ENCODE measurements at places on chromosomes 7 and 10.

DNA sequence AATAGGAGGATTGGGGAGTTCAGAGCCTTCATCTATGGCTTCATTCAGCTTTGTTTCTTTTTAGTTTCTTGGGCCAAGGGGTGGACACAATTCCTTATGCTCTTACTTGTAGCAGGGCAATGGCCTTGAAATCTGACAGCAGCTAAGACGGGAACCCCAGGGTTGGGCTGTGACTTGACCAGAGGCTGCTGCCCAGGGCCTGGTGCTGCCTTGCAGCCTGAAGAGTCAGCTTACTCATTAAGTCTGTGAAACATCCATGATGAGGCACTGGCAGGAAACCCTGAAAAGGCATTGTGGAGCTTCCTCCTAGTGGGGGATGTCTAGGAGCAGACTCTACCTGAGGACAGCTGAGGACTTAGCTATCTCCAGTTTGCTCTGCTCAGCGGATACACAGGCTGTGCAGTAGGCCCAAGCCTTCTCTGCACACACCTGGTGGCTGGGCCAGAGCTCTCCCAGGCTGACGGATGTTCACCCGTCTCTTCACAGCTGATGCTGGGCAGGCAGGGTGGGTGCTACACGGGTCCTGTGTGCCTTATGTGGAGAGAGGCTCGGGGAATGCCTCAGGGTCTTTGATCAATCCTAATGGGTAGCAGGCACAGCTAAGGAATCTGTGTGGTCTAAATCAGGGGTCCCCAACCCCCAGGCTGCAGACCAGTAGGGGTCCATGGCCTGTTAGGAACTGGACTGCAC lies 17.8 kb downstream of the CXCL12 start:
- H3K27me3 ChIP-seq, result peaks cover 54% of the 10 kb centered on the region
- no peaks in the 10 kb centered on the region for H3K36me3 ChIP-seq
- no peaks in the 10 kb centered on the region for H3K4me1 ChIP-seq

DNA sequence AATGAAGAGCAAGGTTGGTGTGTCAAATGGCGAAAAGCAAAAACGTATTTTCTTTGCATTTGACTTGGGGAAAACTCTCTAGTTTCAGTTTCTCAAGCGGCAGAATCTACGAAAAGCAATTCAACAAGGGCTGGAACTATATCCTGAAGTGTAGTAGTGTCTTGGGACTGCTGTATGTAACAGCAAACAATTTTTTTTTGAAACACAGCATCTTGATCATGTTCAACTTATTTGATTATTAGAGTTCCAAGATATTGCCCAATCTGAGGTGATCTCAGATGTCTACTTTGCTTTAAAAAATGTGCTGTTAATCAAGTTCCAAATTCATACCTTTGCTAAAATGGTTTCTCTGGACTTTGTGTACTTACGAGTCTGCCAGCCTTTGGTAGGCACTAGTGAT lies 120.6 kb downstream of the ZWINT start:
- H3K36me3 ChIP-seq, result no peaks in the 10 kb centered on the region
- peak overlapping the region; percentile 52 for H3K4me3 ChIP-seq
- DNase-seq, result no peak
- no peaks in the 10 kb centered on the region for H3K4me1 ChIP-seq

- no peaks in the 10 kb centered on the region for H3K36me3 ChIP-seq
- no peaks in the 10 kb centered on the region for H3K4me1 ChIP-seq
- no peak for DNase-seq
These were observed 10.7 kb upstream of the DPYSL4 start for GRCh38 chr10:132175907-132176581.

DNA sequence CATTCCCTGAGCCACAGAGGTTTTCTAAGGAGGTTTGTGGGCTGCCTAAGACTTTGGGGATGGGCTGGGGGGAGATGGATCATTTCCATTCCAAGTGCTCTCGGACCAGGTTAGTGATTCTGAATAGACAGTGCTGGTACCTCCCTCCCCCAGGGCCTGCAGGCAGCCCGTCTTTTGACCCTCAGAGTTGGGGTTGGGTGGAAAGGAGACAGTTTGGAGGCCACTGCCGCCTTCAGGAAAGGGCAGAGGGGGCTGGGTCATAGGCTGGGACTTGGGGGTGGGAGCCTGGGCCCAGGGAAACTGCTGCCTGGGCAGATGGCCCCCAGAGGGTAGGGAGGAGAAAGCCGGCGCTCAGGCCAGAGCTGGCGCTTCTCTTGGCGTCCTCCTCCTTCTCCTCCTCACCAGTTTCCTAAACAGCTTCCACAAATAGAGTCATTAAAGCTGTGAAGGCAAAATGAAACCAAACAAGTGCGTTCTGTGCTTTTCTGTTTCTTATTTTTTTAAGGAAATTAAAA lies 4.4 kb downstream of the UNC5B start:
- no peak for DNase-seq
- H3K4me1 ChIP-seq, result no peaks in the 10 kb centered on the region
- peak overlapping the region; percentile 45 for H3K4me3 ChIP-seq
- H3K27ac ChIP-seq, result no peak overlapping the region
- peaks cover 7% of the 10 kb centered on the region for H3K36me3 ChIP-seq

DNA sequence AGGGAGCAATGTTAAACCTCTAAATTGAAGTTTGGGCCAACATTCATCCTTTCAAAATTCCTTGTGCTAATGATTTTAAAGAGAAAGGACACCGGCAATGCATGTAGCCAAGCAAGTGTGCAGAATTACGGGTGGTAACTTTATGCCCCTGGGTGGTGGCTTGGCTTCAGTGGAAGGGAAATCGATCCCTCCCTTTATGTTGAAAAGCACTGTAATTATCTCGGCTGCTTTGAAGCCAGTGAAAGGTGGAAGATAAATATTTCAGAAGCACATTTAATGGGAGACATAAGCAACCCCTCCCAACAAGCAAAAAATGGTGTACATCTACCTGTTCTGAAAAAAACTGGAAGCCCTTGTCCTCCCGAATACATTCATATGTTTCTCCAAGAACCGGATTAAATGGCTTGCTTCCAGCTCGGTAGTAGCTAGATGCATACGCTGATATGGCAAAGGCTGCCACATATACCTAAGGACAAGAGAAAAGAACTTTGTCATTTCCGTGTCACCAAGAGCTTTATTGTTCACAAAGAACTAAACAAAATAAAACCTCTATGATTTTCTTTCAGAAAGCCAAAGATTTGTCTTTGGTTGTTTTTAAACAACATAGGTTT lies 73.3 kb upstream of the GSDME start:
- H3K4me1 ChIP-seq, result peaks cover 78% of the 10 kb centered on the region
- H3K27me3 ChIP-seq, result no peaks in the 10 kb centered on the region
- H3K4me3 ChIP-seq, result no peak overlapping the region
- peaks cover 56% of the 10 kb centered on the region for H3K36me3 ChIP-seq

DNA sequence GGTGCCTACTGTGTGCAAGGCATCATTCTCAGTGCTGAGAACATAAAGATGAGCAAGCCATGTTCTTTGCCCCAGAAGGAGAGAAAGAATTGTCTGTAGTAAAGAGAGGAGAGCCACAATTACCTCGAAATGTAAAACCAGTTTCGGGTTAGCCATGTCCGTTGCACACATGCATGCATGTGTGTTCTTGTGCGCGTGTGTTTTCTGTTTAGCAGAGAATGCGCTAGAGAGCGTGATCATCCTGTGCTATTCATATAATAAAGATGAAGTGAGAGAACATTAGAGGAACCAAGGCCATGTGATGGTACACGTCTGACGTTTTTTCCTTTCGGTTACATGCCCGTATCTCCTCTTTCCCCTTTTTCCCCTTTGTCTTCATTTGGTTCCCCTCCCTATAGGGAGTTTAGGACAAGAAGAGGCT lies 158.2 kb downstream of the CELF2 start:
- no peaks in the 10 kb centered on the region for H3K36me3 ChIP-seq
- no peak overlapping the region for H3K4me3 ChIP-seq
- DNase-seq, result no peak

- peak overlapping the region; percentile 80 for H3K27ac ChIP-seq
- H3K4me1 ChIP-seq, result peaks cover 9% of the 10 kb centered on the region
- H3K36me3 ChIP-seq, result peaks cover 48% of the 10 kb centered on the region
- peaks cover 20% of the 10 kb centered on the region for H3K27me3 ChIP-seq
- peak; percentile 33 for DNase-seq
- H3K4me3 ChIP-seq, result peak overlapping the region; percentile 92
These were observed 1.3 kb downstream of the FBXL15 start for GRCh38 chr10:102421757-102422512.

- no peak for DNase-seq
- H3K36me3 ChIP-seq, result no peaks in the 10 kb centered on the region
- H3K27me3 ChIP-seq, result no peaks in the 10 kb centered on the region
- no peak overlapping the region for H3K27ac ChIP-seq
- no peak overlapping the region for H3K4me3 ChIP-seq
These were observed 37.3 kb upstream of the TPST1 start for GRCh38 chr7:66167773-66168387.

DNA sequence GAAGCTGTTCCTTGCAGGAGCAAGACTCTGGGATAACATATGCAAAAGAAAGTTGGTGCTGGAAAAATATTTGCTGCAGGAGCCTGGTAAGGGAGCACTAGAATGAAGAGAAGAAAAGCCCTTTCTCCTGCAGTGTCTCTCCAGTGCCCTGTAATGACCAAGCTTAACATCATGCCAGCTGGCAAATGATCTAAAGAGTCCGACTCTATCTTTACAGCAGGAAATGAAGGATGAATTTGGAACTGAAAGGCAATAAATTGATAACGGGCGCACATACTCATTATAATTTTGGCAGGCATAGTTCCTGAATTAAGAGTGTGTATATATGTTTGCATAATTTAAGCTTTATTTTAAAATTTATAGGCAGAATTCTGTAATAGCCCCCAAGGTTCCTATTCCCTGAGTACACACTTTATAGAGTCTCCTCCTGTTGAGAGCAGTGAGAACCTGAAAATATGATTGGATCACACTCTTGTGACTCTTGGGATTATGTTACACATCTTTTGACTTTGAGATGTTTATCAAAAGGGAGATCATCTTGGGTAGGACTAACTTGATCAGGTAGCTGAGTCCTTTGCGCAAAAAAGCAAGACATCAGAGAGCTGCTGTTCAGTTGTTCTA lies 299.0 kb upstream of the MBL2 start:
- no peak overlapping the region for H3K27ac ChIP-seq
- no peaks in the 10 kb centered on the region for H3K27me3 ChIP-seq
- no peak overlapping the region for H3K4me3 ChIP-seq
- DNase-seq, result no peak
- no peaks in the 10 kb centered on the region for H3K36me3 ChIP-seq

DNA sequence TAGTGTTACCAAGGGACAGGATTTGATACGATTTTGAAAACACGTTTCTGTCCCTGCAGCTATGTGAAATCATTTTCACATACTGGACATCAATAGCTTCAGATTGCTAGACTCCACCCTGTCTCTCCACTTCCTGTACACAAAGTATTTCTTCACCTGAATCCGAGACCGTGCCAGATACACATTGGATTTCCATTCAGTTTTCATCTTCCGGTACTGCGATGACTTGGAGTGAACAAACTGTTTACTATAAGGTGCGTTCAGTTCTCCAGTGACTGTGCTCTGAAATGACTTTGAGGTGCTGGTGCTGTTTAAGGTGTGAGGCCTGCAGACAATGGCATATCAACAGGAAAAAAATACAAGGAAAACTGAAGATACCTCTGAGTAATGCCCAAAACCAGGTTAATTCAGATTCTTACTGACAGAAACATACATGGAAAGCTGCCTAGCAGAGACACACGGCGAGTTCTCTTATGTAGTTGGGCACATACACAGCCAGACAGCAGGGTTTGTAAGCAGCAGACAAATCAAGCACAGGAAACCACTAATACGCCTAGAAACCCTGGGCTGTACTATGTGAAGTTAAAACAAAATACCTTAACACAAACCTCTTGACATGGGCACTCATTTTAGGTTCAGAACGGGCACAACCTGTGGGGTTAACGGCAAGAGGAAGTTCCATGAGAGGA lies 119.2 kb downstream of the GALNT11 start:
- no peak overlapping the region for H3K4me3 ChIP-seq
- peaks cover 48% of the 10 kb centered on the region for H3K36me3 ChIP-seq
- H3K4me1 ChIP-seq, result no peaks in the 10 kb centered on the region
- no peaks in the 10 kb centered on the region for H3K27me3 ChIP-seq

- peaks cover 9% of the 10 kb centered on the region for H3K4me1 ChIP-seq
- no peak overlapping the region for H3K4me3 ChIP-seq
- no peaks in the 10 kb centered on the region for H3K36me3 ChIP-seq
- no peak for DNase-seq
- H3K27ac ChIP-seq, result no peak overlapping the region
These were observed 45.8 kb upstream of the TNS3 start for GRCh38 chr7:47627580-47628283.

DNA sequence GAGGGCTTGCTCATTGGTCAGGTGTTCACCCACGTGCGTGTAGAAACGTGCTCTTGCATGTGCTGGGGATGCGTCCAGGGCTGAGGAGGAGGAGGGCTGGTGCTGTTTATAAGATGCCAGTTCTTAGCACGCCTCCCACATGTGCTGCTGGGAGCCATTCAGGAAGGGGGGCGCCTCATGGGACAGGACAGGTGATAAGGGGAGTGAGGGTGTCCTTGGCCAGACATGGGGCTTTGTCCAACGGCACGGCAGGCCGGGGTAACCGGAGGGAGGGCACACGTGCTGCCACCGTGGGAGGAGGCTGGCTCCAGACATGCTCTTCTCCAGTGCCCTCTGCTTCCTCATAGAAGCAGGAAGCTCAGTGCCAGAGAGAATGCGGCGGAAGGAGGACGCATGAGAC lies 150.0 kb downstream of the ZMYND11 start:
- peaks cover 7% of the 10 kb centered on the region for H3K36me3 ChIP-seq
- DNase-seq, result no peak
- no peak overlapping the region for H3K4me3 ChIP-seq
- H3K27ac ChIP-seq, result no peak overlapping the region

GRCh38 chr10:129057856-129058663 lies 409.0 kb upstream of the MGMT start:
- no peaks in the 10 kb centered on the region for H3K4me1 ChIP-seq
- H3K36me3 ChIP-seq, result no peaks in the 10 kb centered on the region
- no peak overlapping the region for H3K27ac ChIP-seq

GRCh38 chr10:1229574-1229973 lies 173.4 kb downstream of the WDR37 start:
- H3K27me3 ChIP-seq, result peaks cover 58% of the 10 kb centered on the region
- no peak overlapping the region for H3K4me3 ChIP-seq
- no peaks in the 10 kb centered on the region for H3K36me3 ChIP-seq
- no peak for DNase-seq
- H3K4me1 ChIP-seq, result no peaks in the 10 kb centered on the region

DNA sequence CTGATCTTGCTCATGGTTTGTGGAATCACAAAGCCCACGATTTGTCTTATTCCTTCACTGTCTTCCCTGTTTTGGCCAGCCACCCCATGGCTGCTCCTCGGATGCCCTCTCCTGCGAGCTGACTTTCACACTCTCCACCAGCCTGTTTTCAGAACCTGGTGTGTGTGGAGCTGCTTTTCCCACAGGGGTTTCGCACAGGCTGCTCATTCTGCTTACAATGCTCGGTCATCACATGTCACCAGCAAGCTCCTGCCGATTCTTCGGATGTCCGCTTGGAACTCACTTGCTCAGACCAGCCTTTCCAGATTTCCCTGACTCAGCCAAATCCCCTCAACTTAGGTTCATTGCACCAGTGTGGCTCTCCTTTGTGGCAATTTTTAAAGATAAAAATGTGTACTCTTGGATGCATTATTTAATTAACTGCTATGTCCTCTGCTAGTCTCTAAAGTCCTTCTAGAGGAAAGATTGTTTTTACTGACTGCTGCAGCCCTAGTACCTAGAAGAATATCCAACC lies 1018.6 kb upstream of the LRRTM3 start:
- no peak overlapping the region for H3K4me3 ChIP-seq
- H3K36me3 ChIP-seq, result no peaks in the 10 kb centered on the region
- no peaks in the 10 kb centered on the region for H3K27me3 ChIP-seq
- DNase-seq, result no peak
- H3K4me1 ChIP-seq, result peaks cover 23% of the 10 kb centered on the region

- H3K4me3 ChIP-seq, result no peak overlapping the region
- no peak for DNase-seq
- H3K4me1 ChIP-seq, result peaks cover 8% of the 10 kb centered on the region
These were observed 43.0 kb upstream of the IMMP2L start for GRCh38 chr7:111605246-111605645.
